Activated gamma-delta T cell treated with anti-CD3 and anti-CD28 coated beads, Interleukin-2, amount 50 U/mL, for 16 hours (primary cell): ENCODE measurements at places on chromosomes 2 and 18.

GRCh38 chr2:187924293-187924692 lies 367.4 kb upstream of the GULP1 start:
- DNase-seq = no peak

DNA sequence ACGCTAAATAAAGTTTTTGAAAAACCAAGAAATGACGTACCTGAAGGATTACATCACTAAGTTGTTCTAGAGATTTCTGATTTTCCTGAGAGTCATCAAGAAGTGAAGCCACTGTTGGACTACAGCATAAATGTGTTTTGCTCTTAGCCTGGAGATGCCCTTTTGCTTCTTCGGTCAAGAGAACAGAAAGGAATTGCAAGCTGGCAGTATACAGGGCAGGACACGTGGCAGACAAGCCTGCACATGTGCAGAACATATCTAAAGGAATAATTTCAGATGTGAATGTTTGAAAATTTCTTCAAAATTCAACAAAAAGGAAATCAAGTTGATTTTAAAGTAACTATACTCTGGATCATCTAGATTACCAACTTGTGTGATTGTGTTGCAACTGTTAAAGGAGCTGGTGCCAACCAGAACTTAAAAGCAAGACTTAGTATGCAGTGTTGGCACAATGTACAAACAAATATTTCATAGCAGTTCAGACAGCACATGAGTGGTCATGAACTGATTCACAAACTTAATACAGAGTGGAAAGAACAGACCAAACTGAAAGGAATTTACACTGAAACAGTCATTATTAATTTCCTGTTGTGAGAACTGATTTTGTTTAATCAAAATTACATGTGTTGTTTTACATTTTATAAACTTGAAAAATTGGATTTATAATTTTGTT lies 100.4 kb upstream of the CD226 start:
- DNase-seq = no peak

- no peak for DNase-seq
Observed at GRCh38 chr2:68283419-68283812, 31.1 kb upstream of the PPP3R1 start.

- DNase-seq = no peak
Observed at GRCh38 chr18:48804856-48805610, 145.7 kb downstream of the SMAD7 start.

GRCh38 chr2:173696274-173696673 lies 268.9 kb downstream of the SP3 start:
- no peak for DNase-seq

DNA sequence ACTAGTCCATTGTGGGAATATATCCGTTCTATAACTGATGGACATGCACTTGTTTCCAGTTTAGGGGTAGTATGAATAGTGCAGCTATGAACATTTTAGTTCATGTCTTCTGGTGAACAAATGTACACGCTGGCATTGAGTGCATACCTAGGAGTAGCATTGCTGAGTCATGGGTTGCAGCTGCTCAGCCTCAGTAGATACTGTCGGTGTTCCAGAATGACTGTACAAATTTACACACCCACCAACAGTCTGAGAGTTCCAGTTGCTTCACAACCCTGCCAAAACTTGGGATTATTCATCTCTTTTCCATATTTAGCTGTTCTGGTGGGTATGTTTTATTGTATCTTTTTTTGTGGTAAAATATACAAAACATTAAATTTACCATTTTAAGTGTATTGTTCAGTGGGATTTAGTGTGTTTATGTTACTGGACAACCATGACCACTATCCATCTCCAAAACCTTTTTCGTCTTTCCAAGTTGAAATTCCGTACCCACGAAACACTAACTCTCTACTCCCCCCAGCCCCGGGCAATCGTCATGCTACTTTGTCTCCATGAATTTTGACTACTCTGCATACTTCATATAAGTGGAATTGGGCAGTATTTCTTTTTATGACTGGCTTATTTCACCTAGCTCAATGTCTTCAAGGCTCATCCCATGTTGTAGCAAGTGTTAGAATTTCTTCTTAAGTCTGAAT lies 281.0 kb downstream of the PRKCE start:
- DNase-seq = no peak

GRCh38 chr2:105737980-105738657 lies 6.6 kb upstream of the NCK2 start:
- no peak for DNase-seq

DNA sequence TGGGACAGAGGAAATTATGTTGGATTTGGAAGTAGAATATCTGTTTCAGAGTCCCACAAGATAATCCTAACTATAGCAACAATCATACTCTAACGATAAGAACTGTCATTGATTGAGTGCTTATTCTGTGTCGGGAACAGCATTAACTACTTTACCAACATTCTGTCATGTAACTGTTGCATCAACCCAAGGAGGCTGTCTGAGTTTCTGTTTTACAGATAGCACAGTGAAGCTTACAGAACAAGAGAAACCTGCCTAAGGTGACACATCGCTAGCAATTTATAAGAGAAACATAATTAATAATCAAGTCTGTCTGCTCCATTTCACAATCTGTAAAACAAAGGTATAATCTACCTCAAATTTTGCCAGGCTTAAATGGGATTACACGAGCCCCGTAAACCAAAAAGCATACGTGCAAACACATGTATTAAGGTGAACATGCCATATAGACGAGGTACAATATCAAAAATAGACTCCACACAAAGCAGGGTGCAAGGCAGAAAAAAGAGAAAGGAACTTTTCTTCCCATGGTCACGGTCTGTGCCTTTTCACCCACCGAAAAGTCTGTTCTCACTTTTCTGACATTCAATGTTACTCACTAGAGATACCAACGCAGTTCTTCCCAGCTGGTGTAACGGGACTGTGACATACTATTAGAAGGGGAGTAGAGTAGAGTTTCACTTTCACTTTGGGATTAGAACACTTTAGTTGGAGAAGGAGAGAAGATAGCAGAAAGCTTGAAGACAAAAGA lies 37.2 kb upstream of the SLC8A1 start:
- no peak for DNase-seq

- DNase-seq = no peak
Observed at GRCh38 chr18:2905854-2906703, 59.3 kb downstream of the EMILIN2 start.

- no peak for DNase-seq
Observed at GRCh38 chr2:168530982-168531622, 75.0 kb downstream of the CERS6 start.
